ENCODE measurements at places on chromosomes 2 and 18.
A peak's percentile ranks its signal among the peaks of the same experiment; 100 is the strongest.

GRCh38 chr2:18387441-18388206 lies 172.8 kb downstream of the RDH14 start:
- peak; percentile 60 for DNase-seq

DNA sequence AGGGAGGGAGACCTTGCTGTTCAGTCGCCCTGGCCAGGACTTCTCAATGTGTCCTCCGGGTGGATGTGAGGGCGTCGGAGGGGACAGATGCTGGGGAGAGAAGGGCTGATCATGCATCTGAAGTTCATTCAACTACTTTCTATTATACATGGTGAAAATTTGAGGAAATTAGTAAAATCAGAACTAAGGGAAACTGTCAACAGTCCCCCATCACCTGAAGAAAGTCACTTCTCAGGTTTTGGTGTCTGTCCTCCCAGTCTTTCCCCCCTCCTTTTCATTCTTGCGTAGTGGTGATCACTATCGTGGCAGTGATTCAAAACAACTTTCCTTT lies 17.4 kb upstream of the ACKR3 start:
- no peak for DNase-seq

DNA sequence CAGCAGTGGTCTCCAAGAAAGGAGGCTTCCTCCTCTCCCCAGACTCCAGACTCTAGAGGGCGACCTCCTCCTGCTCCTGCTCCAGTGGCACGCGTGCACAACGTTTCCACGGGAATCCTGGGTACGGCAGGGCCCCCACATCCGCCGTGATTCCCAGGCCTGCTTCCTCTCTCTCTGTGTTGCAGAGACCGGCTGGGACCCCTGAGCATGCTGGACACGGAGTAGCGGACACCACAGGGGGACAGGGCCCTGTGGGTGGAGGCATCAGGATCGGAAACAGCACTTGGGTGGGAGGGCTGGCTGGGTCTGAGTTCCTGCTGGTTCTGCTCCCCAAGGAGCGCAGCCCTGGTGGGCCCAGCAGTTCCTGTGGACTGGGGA lies 75.9 kb upstream of the SLC35G4 start:
- DNase-seq = no peak

DNA sequence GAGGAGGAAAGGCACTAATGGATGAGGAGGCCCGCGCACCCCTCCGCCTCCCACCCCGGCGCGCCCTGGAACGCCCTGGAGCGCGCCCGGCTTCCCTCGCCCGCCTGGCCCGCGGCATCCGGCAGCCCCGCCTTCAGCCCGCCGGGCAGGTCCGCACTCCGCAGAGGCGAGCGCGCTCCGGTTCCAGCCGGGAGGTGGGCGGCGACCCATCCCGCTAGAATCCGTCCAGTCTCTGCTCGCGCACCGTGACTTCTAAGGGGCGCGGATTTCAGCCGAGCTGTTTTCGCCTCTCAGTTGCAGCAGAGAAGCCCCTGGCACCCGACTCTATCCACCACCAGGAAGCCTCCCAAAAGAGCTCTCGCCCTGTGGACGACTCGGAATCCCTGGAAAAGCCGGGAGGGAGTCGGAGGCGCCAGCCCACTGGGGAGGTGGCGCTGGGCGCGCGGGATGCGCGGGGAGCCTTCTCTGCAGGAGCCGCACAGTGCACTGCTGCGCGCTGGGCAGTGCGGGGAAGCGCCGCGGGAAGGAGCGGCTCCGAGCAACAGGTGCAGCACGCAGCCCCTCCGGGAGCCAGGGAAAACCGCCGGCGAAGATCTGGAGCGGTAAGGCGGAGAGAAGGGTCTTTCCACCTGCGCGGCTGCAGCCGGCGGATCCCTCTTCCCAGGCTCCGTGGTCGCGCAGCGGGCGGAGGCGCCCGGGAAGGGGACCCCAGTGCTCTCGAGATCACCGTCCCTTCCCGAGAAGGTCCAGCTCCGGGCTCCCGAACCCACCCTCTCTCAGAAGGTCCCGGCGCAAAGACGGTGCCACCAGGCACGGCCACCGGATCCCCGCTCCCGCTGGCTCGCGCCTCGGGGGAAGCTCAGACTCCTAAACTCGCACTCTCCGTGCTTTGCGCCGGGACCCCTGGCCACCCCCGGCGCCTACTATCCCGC lies at the start of gene GALR1:
Gene GALR1 (plus strand): TSS at position 280 of the 932 bp plus-strand sequence. CDS start 701 bp downstream, outside the sequence.
- no peak for DNase-seq

DNA sequence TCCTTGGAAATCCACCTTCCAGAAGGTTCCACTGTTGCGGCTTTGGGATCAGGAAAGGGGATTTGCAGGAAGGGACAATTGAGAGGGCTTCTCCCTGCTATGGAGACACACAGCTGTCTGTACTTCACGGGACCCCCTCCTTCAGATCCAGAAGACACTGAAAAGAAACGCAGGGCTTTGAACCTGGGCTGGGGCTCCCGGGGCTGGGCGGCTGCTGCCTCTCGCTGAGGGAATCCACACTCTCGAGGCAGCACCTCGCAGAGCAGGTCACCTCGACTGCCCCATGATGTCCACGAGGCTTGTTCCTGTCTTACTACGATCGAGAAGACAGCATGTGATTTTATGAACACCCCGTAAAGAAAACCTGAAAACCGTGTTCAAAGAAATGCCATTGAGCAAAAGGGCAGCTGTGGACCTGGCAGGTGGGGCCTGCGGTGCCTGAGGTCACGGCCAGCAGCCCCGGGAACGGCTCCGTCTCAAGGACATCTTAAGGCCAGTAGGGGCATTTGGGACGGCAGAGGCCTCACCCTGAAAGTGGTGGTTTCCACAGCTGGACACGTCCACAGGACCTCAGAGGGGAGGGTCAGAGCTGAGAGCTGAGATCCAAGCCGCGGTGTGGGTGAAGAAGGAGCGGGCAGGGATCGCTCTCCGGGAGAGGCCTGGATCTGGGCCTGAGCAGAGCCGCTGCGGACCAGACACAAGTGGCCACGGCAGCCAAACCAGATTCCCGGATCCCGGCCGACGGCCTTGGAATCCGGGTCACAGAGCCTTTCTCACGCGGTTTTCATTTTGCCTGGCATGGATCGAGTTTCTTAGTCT lies 165.7 kb downstream of the RTP5 start:
- DNase-seq = no peak

DNA sequence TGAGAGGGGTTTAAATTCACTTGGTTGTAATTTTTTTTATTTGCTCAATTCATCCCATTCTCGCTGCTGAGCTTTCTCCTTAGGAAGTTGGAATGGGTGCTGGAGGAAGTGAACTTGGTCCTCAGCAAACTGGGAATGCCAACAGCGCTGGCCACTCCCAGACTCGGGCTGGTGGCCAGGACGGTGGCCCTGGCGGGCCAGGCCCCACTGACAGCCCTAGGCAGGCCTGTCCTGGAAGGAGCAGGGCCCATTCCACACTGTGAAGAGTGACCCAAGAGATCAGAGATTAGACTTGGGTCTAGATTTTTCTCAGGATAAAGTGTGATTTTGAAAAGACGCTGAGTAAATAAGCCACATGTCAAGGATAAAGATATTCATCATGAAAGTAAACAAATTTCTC lies 132.7 kb downstream of the HDAC4 start:
- no peak for DNase-seq

GRCh38 chr2:225164401-225165050 lies 122.3 kb upstream of the DOCK10 start:
- no peak for DNase-seq

DNA sequence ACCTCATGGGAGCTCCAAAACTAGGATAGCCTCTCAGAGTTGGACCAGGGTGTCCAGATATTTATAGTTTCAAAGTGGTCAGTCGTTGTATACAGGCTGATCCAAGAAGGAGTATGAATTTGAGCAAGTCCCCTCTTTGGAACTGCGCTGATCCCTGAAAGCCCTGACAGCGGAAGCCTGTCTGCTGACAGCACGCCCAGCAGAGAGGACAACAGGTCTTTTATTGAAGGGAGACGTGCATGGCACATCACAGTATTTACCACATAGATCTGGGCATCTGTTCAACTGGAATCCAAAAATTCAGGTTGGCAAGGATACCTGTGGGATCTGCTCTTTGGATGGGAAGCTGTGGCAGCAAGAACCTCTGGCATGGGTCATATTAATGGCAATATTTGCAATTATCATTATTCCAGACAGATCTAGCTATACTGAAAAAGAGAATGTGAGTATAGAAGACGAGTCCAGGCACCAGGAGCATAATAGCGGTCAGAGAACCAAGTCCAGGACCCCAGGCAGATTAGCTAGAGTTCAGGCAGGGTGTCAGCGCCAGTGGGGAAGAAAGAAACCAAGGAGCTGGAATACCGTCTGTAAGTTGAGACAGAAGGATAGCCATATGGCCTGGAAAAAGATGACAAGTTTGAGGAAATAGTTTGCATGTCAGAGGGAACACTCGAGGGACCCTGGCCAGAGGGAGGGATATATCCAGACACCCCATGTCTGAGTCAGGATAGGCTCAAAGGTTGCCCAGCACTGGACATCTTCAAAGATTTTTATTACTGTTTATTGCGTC lies 260.4 kb upstream of the FANCL start:
- DNase-seq = no peak

GRCh38 chr18:70621710-70622109 lies 332.9 kb downstream of the SOCS6 start:
- DNase-seq = no peak

GRCh38 chr2:31282634-31283033 lies 48.7 kb downstream of the EHD3 start:
- DNase-seq = no peak

- DNase-seq = no peak
Observed at GRCh38 chr2:8571301-8571791, 110.5 kb upstream of the ID2 start.

- DNase-seq = peak; percentile 36
Observed at GRCh38 chr18:7987284-7987976, 420.3 kb downstream of the PTPRM start.

DNA sequence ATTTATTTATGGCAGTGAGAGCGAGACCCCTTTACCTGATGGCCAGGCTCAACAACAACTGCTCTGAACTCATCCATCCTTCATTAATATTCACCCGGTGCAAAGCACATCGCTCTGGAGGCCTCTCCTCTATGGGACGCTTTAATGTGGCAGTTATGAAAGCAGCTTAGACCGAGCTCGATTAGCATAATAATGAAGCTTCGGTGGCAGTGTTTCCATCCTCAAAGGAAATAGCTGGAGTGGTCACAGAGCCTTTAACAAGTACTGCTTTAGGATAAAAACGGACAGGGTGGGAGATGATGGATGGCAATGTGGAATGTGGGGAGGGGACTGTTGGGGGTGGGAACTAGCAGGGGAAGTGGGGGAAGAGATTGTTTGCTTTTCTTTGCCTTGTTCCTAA lies 243.9 kb downstream of the SLC4A3 start:
- no peak for DNase-seq

DNA sequence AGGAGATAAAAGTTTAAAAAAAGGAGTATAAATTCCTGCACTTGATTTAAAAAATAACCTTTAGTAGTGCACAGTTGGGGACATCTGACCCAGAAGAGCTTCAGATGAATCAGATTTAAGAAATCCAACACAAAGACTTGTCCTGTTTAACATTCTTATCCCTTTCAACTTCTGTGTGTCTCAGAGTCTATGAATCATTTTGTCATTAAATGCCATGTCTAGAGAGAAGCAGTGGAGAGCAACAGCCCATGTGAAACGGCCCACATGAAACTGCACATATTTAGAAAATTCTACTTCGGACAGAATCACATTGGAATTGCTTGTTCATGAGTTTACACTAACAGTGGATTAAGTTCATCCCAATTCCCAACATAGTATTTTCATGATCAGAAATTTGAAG lies 278.6 kb downstream of the SLC8A1 start:
- DNase-seq = no peak

DNA sequence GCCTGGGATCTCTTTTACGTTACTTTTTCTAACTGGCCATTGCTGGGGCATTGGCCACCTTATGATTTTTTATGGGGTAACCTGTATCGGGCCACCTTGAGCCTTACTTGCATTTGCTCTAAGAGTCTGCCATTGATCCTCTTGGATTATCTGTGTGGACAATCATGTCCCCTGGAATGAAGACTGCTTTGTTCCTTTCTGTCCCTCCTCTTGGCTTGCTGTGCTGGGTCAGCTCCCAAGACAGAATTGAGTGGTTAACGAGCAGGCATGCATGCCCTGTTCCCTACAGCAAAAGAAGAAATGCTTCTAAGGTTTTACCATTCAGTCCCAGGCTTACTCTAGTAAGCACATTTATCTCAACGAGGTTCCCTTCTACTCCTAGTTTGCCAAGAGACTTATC lies 46.3 kb downstream of the MAL start:
- DNase-seq = no peak

DNA sequence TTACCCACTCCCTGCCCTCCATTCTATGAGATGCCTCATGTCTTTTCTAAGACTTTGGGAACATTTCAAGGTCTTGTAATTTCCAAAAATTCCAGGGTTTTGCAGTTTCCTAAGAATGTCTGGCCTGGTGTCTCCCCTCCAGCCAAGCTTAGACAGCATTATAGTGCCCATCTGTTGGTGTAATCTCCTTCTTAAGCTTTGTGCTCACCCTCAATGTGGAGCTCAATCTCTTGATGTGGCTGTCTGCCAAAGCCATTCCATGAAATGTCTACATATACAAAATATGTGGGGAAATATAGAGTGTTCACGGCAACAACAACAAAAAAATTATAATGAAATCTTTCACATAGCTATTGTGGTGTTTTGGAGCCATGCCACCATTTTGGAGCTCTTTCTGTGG lies 558.4 kb downstream of the PIK3C3 start:
- DNase-seq = no peak

DNA sequence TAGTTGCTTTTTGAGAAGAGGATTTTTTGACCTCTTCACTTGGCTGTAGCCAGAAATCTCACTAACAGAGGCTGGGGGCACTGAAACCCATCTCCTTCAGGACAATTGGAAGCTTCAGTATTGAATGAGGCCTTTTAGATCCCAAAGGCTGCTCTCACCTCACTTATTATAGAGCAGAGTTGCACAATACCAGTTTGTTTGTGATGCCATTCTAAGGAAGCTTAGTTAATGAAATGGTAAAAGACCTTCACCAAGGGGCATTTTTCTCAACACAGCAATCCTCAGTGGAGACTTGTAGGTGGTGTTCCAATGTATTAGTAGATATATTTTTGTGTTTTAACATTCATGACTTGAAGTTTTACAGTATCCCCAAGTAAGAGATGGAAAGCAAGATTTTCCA lies 71.0 kb upstream of the RFX8 start:
- no peak for DNase-seq

DNA sequence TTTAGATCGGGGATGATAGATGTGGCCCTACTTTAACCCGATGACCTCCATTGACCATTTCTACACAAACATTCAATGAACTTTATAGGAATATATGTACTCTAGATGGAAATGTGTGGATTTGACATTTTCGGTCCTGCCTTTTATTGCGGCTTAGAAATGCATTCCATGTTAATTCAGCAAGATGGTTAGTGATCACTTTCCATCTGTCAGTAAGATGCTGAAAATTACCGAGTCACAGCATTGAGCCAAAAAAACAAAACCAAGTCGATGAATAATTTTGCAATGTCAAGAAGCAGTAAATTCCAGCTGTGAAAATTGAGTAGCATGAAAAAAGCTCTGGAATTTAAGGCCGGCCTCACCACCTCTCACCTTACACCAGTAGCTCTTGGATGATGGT lies 1642.6 kb upstream of the NXPH2 start:
- no peak for DNase-seq

Measured in HS-27A (cell line).